ENCODE measurements at places on chromosomes 2 and 18.
A peak's percentile ranks its signal among the peaks of the same experiment; 100 is the strongest.

DNA sequence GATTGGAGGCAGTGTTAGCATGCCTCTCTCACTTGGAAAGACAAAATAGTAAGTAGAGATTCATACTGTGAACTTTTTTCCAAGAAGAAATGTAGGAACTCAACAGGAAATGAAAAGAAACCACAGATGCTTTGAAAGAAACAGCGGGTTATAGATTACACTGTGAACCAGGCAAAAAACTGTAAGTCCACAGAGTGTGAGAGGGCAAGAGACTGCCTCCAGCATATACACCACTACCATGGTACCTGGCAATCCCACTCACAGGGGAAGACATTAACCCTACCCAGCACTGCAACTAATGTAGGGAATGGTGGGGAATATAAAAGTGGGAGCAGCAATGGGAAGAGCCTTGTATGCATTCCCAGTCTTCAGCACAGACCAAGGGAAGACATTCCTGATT, 150.6 kb upstream of the GALNT5 start:
- no peak for DNase-seq

GRCh38 chr2:134154246-134154645, 99.6 kb upstream of the MGAT5 start:
- no peak for DNase-seq

GRCh38 chr2:212659441-212659840, 120.8 kb upstream of the ERBB4 start:
- no peak for DNase-seq

GRCh38 chr2:24971536-24972314, at the start of gene DNAJC27:
Gene DNAJC27 (minus strand): TSS chr2:24971955. CDS start chr2:24971904, 51 bp downstream.
- peak; percentile 97 for DNase-seq

DNA sequence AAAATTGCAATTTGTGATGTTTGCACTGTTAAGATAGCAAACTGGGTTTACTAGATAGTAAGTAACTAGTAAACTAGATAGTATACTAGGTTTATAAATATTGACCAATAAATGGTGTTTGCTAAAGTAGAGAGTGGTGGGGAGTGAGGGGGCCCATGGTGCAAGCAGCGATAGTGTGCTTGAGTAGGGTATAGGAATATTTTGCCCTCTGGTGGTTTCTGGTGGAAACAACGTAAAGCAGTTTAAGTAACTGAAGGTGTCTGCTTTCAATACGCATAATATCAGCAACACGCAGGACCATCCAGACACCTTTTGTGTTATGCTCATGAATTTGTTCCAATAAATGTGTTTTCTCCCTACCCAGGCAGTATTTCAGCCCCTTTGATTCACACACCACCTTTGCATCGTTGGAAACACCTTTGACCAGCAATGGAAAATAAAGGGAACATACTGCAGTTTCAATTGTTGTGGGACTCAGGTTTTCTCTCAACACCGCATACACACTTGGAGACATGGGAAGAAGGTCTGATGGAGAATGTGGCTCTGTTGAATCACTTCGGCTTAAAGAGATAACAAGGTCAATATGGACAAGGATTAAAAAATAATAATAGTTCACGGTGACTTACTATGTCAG, 16.7 kb upstream of the STAT1 start:
- DNase-seq = peak; percentile 87
